ENCODE measurements at places on chromosomes 6 and 20.

- DNase-seq = no peak
Observed at GRCh38 chr6:108777536-108777935, 70.7 kb upstream of the ARMC2 start.

GRCh38 chr20:44858606-44859360, 26.7 kb upstream of the YWHAB start:
- peak; percentile 21 for DNase-seq

- no peak for DNase-seq
Observed at GRCh38 chr6:5979650-5980420, 26.9 kb downstream of the NRN1 start.

GRCh38 chr6:33865478-33866077, 61.8 kb upstream of the MLN start:
- DNase-seq = no peak

- no peak for DNase-seq
Observed at GRCh38 chr6:106369739-106370138, 9.2 kb downstream of the CRYBG1 start.
